Activated CD4-positive, alpha-beta T cell treated with anti-CD3 and anti-CD28 coated beads, Interleukin-2, amount 50 U/mL, for 24 hours (primary cell): ENCODE measurements at places on chromosomes 3 and 15.

DNA sequence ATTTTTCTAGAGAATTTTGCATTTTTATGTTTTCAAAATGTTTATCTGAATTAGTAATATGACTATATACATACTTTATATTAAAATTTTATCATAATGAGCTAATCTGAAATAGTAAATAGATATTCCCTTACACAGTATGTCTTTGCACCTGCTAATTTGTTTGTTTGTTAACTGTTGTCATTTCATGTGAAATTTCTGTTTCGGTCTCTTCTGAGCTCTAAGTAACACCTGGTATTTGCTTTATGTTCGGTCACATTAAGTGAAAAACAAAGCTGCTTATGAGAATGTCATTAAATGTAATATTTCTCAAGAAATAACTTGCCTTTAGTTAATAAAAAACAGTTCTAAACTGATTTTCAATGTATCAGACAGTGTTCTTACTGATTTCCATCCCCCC, 61.1 kb downstream of the FNDC3B start:
- no peak for DNase-seq

DNA sequence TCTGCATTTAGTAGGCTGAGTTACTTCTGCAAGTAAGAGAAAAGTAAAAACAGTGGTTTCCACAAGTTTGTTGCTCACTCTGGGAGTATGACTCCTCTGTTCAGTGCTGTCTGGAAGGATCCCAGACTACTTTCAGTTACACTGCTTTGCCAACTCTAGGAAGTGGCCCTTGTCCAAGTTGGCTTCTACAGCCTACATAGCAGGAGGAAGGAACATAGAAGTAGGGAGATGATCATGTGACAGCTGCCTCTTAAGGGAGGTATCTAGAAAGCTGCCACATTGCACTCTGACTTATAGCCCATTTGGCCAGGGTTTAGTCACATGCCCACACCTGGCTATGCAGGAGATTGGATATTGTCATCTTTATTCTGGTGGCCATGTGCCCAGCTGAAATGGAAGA, 298.1 kb downstream of the NSUN3 start:
- DNase-seq: no peak

- DNase-seq: no peak
Measured at GRCh38 chr15:72375501-72375845, 341 bp downstream of the HEXA start.

DNA sequence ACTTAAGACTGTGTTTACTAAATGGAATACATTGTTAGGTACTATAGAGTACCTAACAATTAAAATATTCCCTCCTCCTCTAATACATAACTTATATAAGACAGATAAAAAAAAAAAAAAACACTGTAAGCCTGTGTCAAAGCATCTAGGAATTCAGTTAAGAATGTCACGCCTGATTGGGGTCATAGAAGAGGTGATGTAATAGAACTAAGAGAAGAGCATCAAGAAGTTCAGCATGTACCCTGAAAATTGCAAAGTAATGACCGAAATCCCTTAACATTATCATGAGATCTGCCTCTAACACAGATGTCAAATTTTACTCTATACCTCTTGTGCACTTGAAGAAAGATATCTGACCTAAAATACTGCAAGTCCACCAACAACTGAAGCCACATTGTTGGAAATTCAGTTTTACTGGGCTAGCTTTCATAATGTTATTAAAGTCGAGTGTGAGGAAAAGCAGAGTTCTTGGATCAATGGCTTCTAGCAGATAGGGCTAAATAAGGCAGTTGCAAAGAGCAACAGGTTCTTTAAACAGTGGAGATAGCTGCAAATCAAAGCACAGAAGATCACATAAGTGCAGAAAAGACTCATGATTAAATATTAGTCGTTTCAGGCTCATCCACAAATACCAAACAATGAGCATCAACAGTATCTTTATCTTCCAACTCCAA, 75.0 kb downstream of the TBL1XR1 start:
- DNase-seq: no peak
